ENCODE measurements at places on chromosomes 5 and 9. TPM values are rescaled to one million over a fixed set of nuclear protein-coding genes. Genes with fewer than 3 reads are reported as not detected.

GRCh38 chr9:104984542-104984941 lies 56.6 kb upstream of the ABCA1 start:
- DNase-seq: no peak

- no peak for DNase-seq
Observed at GRCh38 chr9:86072394-86072877, 26.9 kb downstream of the GOLM1 start.

- DNase-seq: peak; percentile 8
Observed at GRCh38 chr5:136622747-136623146, 257.4 kb upstream of the TRPC7 start.

DNA sequence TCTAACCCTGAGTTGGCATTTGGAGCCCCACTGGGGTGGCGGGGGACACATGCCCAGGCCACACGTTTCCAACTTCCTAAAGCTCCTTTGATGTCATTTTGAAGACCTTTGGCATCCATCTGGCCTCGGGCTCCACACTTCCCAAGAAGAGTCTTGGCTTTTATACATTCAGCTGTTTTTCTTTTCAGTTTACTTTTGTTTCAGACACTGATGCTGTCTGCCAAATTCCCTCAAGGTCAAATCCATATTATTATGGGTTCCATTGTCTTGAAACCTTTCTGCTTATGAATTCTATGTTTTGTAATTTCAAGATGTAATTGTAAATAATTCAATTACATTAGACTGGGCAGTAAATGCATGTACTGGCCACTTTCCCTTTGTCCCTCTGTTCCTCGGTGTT lies 23.7 kb upstream of the NFIB start:
- no peak for DNase-seq

DNA sequence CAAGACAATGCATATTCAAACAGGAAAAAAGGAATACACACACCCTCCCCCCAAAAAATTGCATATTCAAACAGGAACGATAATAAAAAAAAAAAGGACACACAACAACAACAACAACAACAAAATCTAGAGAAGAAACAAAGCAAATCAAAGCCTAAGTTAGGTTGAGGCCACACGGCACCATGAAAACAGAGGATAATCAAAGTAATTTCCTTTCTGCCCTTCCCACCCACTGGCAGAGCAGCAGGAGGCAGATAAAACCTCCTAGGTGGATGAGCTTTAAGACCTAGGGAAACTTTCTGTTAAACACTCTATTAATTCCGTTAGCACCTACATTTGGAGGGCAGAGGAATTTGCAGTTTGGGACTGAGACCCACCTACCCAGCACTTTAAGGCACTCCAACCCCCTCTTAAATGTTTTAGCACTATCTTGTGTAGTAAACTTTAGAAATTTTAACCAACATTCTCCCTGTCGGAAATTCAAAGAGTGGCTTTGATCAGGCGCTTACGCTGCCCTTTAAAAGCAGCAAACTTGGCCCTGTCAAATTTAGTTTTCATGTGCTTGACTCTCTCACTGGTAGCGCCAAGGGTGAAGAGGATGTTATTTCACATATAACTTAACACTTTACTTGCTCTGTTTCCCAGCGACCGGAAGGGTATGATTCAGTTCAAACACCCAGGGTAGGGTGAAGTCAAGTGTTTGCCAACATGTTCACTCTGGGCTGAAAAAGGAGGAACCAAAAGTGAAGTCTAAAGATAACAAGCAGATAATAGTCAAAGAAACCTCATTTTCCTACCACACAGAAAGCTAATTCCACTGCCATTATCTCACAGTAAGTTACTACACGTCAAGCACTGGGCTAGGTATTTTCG lies 9.2 kb downstream of the ENC1 start:
- DNase-seq: peak; percentile 40

DNA sequence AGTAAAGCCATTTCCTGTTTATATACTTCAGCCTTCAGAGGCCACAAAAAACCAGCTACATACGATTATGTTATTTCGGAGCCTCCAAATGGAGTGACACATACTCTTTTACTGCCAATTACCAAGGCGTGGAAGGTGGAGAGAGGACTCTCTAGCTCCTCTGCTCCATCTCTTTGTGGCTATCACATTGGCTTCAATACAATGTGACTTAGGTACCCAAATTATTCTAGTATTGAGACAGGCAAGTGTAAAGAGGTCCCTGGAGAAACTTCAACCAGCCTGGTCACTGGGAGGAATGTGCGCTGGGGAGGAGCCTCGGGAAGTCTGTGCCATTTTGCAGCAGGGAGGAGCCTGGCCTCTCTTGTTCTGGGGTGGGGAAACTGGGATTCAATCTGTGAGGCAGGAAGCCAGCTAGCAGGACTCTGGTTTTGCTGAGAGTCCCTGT lies 85.8 kb upstream of the TAS2R1 start:
- peak; percentile 58 for DNase-seq

DNA sequence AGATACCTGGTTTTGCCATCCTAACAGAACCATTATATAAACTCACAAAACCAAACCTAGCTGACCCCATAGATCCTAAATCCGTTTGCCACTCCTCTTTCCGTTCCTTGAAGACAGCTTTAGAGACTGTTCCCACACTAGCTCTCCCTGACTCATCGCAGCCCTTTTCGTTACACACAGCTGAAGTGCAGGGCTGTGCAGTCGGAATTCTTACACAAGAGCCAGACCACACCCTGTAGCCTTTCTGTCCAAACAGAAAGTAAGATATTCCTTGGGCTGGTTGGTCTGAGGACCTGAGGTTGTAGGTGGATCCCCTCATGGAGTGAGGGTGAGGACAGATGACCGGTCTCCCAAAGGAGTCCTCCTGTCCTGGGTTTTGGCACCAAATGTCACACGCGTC lies 56.7 kb upstream of the NAA35 start:
- peak; percentile 61 for DNase-seq

DNA sequence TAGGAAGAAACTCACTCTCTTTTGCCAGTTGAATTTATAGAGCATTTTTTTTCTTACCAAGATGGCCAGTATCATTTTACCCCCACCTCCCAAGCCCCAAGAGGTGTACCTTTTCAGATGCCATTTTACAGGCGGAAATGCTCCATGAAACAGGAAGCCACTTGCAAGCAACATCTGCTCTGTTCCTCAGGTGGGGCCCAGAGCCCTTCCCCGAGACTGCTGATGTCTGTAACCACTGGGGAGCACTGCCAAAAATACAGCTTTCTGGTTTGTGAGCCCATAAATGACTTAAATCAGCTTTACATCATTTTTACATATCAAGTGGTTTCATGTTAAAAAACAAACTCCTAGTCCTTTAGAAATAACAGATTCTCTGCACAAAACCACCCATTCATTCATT lies 42.9 kb upstream of the GARNL3 start:
- DNase-seq: no peak

- DNase-seq: peak; percentile 65
Observed at GRCh38 chr9:128685636-128686489, 3.2 kb upstream of the SET start.

DNA sequence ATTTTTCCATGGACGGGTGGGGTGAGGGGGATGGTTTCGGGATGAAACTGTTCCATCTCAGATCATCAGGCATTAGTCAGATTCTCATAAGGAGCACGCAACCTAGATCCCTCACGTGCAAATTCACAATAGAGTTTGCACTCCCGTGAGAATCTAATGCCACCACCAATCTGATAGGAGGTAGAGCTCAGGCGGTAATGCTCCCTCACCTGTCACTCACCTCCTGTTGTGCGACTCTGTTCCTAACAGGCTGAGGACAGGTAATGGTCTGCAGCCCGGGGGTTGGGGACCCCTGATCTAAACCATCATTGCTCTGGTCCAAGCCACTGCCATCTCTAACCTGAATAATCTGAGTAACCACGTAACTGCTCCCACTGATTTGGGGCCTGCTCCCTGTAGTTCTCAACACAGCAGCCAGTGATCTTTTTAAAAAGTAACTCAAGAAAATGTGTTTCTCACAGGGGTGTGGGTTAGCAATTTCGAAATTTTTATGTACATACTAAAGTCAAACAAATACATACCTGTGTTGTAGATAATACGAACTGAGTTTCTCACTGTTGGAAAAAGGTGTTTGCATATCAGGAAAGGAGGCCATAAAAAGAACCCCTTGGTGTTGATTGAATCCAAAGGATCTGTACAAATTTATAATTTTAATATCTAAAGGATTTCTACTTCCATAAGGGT lies 11.2 kb upstream of the IL13 start:
- DNase-seq: no peak

GRCh38 chr9:3912817-3913216 lies 387.0 kb upstream of the RFX3 start:
- peak; percentile 64 for DNase-seq

GRCh38 chr5:107665036-107665570 lies 5.6 kb downstream of the EFNA5 start:
- DNase-seq: no peak

DNA sequence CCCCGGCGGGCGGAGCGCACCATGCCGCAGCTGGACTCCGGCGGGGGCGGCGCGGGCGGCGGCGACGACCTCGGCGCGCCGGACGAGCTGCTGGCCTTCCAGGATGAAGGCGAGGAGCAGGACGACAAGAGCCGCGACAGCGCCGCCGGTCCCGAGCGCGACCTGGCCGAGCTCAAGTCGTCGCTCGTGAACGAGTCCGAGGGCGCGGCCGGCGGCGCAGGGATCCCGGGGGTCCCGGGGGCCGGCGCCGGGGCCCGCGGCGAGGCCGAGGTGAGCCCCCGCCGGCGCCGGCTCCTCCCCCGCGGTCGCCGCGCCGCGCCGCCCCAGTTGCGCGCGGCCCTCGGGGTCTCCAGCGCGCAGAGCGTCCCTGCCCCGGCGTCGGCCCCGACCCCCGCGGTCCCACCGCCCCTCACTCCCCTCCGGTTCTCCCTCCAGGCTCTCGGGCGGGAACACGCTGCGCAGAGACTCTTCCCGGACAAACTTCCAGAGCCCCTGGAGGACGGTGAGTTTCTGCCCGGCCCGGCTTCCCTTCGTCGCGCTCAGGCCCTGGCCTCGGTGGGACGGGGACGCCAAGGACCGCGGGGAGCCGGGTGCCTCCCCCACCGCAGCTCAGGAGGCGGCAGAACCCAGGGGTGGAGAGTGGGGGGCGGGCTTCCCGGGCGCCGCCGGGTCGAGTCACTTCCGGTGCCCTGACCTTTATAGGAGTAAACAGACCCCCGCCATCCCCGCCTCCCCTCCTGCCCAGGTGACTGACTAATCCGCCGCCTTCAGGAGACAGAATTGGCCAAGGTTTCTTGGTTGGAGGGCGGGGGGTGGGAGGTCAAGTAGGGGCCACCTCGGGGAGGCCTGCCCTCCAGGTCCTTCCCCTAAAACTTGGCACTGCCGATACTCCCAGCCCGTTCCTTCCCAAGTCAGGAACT lies 665 bp downstream of the TCF7 start:
- no peak for DNase-seq

- peak; percentile 54 for DNase-seq
Observed at GRCh38 chr5:127878174-127878750, 175.1 kb downstream of the CCDC192 start.

DNA sequence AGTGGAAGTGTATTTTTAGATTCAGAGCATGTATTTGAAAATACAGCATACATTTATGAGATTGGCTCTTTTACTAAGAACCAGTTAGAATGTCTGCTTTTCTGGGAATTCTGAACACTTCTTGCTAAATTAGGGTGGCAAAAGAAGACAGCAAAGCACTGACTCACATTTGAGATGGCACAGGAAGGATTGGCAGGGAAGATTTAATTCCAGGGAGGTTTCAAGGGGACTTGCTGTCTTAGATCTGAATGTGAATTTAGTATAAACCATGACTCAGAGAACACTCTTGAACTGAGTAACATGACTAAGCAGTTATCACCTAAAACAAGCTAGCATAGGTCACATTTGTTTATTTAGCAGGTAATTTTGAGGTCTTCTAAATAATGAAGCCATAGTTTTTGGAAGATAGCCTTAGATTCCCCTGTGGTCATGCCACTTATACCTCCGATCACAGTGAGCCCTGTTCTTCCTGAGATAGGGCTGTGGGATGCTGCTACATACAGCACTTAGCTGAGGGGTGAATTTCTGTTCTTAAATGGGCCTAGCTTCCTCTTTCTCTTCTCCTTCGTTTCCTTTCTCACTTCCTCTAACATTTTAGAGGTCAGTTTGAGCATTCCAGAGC lies 173.8 kb downstream of the PCSK1 start:
- DNase-seq: peak; percentile 56

DNA sequence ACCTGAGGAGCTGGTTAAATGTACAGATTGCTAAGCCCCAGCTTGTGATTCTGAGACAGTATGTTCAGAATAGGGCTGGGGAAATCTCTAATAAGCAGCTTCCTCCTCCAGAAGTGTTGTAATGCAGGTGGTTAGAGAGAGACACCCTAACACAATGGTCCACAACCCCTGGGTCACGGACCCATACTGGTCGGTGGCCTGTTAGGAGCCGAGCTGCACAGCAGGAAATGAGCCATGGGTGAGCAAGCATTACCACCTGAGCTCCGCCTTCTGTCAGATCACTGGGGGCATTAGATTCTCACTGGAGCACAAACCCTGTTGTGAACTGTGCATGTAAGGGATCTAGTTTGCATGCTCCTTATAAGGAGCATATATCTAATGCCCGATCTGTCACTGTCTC lies 61.8 kb downstream of the SLC36A1 start:
- DNase-seq: no peak

DNA sequence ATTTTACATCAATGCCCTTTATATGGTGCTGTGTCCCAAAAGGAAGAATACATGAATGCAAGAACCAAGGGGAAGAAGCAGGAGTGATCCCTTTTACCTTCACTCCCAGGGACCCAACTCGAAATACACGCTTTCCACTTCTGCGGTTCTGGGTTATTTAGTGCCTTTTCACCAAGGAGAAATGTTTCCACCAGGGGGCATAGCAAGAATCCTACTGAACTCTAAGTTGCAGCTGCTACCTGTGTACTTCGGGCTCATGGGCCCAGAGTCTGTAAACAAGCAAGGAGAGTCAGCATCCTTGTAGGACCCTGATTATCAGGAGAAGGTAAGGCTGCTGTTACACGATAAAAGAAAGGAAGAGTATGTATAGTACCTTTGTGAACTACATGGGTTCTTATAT lies 45.7 kb downstream of the DPYSL3 start:
- peak; percentile 70 for DNase-seq

The IFNK gene
- not detected for total RNA-seq

The PCDHB5 gene
- total RNA-seq: 0.32 TPM

The CD274 gene
- total RNA-seq: 10.3 TPM

The COL23A1 gene
- total RNA-seq: not detected

The TCF7 gene
- under 0.01 TPM for total RNA-seq

The IFNA2 gene
- not detected for total RNA-seq

The PCDH12 gene
- total RNA-seq: under 0.01 TPM

The ADAMTS12 gene
- 54.8 TPM for total RNA-seq

The ANKRD18A gene
- under 0.01 TPM for total RNA-seq

Data from fibroblast of villous mesenchyme (primary cell).